ENCODE measurements at places on chromosomes 4 and X.

- DNase-seq: no peak
Observed at GRCh38 chr4:71941001-71941400, 90.8 kb upstream of the NPFFR2 start.

DNA sequence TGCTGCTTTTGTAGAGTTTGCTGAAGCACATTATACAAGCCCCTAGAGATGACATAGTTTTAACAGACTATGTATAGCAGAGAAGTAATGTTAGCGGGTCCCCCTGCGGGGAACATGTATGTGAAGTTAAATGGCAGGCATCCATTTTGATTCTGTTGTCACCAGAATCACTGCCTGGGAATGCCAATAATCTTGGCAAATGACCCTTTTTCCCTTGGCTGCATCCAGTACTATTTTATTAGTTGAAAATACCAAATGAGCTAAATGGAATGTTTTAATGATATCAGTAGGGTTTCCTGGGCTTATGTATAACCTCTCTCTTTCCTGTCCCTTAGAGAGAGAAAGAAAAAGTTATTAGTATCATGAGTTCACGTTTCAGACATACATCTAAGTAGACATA lies 93.6 kb downstream of the LIMCH1 start:
- no peak for DNase-seq

DNA sequence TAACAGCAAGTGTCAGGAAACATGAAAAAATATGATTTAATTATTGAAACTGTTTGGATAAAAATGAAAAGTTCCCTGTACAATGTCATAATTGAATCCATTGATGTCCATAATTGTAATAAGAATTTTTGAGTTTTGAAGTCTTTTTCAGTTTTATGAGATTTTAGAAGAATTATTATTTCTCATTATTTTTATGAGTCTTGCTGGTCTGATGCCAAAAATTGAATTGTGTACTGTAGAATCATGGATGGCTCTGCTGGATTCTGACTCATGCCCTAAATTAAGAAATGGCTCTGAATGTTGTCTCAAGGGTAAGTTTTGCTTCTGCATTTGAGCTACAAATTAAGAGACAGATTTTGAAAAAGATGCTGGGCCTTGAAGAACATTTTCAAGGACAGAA lies 132.8 kb upstream of the MAP9 start:
- no peak for DNase-seq

- peak; percentile 92 for DNase-seq
Observed at GRCh38 chr4:80184053-80184824, 13.1 kb upstream of the PRDM8 start.

- DNase-seq: no peak
Observed at GRCh38 chr4:6773616-6774540, 8.6 kb upstream of the KIAA0232 start.

DNA sequence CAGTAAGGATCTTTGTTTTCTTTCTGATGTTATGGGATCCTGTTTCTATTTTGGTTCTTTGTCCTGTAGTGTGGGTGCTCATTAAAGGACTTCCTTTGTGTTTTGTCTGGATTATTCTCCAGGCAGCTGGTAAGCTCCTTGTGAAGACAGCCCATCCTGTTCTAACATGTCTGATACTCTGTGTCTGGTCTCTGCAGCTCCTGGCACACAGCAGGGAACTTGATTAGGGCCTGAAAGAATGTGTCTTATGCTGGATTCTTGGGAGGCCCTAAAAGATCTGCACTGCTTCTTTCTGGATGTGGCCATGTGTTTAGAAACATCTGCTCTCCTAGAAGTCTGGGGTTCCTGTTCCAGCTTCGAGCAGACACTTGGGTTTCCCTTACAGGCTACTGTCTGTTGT lies 38.1 kb upstream of the ATXN3L start:
- DNase-seq: no peak

GRCh38 chr4:169756971-169757574 lies 671 bp downstream of the HPF1 start:
- DNase-seq: no peak

DNA sequence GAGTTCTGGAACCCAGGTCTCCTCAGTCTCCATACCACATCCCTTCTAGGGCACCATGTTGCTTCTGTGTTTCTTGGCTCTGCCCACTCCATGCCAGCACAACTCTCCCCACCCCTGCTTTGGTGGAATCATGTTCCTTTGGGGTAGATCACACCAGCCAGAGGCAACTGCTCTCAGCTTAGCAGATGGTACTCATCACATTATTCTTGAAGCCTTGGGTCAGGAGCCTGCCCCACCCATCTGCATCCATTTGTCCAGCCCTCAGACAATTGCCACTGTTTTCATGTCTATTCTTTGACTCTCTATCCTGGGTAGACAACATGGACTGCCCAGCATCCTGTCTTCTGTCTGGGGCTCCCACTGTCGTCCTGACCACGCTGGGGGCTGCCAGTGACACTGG lies 147.6 kb downstream of the PTTG2 start:
- DNase-seq: no peak

DNA sequence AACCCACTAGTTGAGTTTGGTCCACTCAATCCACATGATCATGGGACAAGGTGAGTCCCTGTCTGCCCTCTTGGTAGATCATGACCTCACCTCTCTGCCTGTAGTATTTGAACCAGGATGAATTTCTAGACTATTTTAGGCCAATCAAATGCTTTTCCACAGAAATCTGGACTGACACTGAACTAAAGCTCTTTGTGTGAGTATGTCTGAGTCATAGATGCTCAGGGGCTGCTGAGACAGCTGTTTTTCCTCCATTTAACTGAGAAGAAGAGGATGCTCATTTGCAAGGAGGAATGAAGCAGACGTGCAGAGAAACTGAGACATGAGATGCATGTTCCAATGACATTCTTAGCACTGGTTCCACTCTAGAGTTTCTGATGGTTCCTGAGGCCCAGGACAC lies 77.3 kb upstream of the TMEM47 start:
- no peak for DNase-seq

DNA sequence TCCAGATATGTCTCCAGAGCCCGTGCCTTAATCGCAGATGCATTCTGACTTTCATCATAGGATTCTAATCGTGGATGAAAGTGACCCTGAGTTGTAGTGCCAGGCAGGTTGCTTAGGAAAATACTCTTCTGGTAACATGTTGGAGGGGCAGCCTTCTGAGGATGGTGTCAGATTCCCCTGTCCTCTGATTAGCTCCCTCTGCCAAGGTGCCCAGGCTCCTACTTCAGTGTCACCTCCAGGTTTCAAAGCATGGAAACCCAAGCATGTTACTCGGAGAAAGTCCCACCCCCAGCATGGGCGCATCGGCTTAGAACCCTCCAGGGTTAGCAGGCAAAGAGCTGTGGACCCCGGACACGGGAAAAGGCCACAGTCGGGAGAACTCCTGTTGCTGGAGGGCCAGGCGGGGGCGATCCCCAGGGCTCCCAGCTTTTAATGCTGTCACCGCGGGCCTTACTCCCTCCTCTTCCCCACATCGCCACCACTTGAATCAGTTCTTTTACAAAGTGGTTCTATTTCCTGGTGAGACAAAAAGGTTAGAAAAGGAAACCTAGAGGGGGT lies 44.5 kb downstream of the TRIM2 start:
- DNase-seq: no peak

- DNase-seq: no peak
Observed at GRCh38 chrX:136209016-136209738, 42.0 kb downstream of the MAP7D3 start.

GRCh38 chr4:157776930-157777528 lies 395.8 kb downstream of the GASK1B start:
- no peak for DNase-seq

Data from stimulated activated CD8-positive, alpha-beta memory T cell treated with anti-CD3 and anti-CD28 coated beads, Interleukin-7, amount 100 ng/mL, for 1 hour (primary cell).